ENCODE measurements at places on chromosomes 7 and 10.

GRCh38 chr10:37263304-37263703 lies 137.9 kb downstream of the ANKRD30A start:
- no peak for DNase-seq

DNA sequence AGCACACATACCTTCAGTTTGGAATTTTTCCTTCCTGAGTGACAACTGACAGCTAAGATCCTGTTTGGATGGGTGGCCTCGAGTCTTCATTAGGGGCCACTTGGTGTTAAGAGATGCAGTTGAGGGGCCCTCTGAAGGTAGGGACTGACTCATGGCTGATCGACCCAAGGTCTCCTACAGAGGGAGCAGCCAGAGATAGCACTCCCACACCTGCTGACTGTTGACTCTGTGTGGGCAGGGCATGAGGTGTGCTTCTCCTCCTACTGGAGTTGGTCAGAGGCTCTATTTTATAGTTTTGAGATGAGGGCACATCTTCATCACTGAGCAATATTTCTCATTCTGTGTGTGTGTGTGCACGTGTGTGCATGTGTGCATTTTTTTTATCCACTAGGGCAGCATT lies 378.8 kb upstream of the PODXL start:
- no peak for DNase-seq

- no peak for DNase-seq
These were observed 159.3 kb upstream of the TMEM196 start for GRCh38 chr7:19932549-19933249.

DNA sequence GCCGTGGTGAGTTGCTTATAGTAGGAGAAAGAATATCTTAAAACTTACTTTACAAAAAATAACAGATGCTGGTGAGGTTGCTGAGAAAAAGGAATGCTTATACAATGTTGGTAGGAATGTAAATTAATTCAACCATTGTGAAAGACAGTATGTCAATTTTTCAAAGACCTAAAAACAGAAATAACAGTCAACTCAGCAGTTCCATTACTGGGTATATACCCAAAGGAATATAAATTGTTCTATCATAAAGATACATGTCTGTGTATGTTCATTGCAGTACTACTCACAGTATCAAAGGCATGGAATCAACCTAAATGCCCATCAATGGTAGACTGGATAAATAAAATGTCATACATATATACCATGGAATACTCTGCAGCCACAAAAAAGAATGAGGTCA lies 420.4 kb downstream of the AUTS2 start:
- DNase-seq = no peak

- no peak for DNase-seq
These were observed 594.9 kb downstream of the INHBA start for GRCh38 chr7:41107938-41108448.

- no peak for DNase-seq
These were observed 89.9 kb upstream of the KIF5B start for GRCh38 chr10:32146166-32146565.

- DNase-seq = no peak
These were observed 26.0 kb downstream of the AMZ1 start for GRCh38 chr7:2713978-2714377.

- no peak for DNase-seq
These were observed 131.8 kb downstream of the ADK start for GRCh38 chr10:74282848-74283210.

All from activated CD8-positive, alpha-beta memory T cell treated with anti-CD3 and anti-CD28 coated beads, Interleukin-2, amount 50 U/mL, for 4 hours (primary cell).